ENCODE measurements at places on chromosomes 3 and 15.

DNA sequence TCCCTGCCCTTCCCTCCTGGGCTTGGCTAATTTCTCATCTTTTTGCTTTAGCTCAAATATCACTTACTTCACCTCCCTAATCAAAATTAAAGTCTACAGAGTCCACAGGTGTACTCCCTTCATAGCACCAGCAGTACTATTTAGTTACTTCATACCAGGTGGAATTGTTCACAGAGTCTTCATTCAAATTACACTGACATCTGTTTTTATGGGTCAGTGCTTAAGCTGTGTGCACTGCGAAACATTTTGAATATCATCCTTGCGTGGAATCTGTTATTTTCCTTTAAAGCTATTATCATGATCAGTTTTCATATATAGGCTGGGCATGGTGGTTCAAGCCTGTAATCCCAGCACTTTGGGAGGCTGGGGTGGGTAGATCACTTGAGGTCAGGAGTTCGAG is 2.7 kb upstream of the SERF2 start:
- no peak for DNase-seq
- H3K27me3 ChIP-seq, result no peaks in the 10 kb centered on the region
- no peak overlapping the region for H3K27ac ChIP-seq
- H3K4me3 ChIP-seq, result no peak overlapping the region
- peaks cover 23% of the 10 kb centered on the region for H3K36me3 ChIP-seq

DNA sequence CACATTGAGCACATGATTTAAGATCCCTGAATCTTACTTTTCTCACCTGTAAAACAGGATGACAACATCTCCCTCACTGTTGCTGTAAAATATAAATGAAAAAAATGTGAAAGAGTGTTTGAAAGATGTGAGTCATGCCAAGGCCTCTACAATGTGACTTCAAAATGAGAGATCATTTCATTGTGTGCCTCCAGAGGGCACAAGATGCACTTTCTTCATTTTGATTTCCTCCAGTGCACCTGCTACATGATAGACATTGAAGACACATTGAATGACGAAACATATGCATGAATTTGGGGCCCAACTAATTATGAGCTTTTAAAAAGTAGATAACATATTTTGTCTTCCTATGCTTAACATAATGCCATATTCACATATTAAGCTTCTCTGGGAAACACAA is 170.3 kb downstream of the MOBP start:
- H3K27ac ChIP-seq, result no peak overlapping the region
- H3K4me3 ChIP-seq, result no peak overlapping the region
- H3K27me3 ChIP-seq, result peaks cover 5% of the 10 kb centered on the region

DNA sequence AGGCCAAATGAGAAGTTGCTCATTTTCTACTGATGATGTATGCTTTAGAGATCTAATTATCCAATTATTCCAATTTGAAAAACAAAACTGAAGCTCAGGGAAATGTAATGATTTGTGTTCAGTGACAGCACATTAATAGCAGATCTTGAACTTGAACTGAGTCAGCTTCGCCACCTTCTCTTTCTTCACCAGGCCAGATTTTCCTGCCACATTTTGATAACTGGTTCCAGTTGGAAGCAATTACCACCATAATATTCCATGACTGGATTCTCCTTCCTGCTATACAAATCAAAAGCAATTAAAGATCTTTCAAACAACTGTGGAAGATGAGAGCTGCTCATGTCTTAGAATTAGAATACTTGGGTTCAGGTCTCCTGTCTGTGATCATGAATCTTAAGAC is 334.1 kb downstream of the RBMS3 start:
- no peaks in the 10 kb centered on the region for H3K27me3 ChIP-seq
- H3K27ac ChIP-seq, result no peak overlapping the region
- no peaks in the 10 kb centered on the region for H3K4me1 ChIP-seq
- no peaks in the 10 kb centered on the region for H3K36me3 ChIP-seq

DNA sequence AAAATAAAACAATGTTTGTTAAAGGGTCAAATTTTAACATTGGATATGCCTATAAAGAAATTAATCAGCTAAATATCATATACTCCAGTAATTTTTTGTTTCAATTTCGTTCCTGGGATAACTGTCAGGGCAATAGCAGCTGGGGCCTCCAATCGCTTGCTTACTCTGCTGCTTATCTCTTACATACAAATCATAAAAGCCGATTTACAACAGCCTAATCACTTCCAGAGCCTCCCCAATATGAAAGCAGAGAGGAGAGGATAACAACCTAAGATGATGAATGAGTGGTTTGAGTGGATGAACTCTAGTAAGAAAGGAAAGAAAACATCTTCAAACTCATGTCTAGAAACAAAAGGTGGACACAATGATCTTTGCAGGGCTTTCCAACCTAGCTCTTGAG is 80.7 kb upstream of the PSMD6 start:
- H3K4me3 ChIP-seq, result no peak overlapping the region
- no peaks in the 10 kb centered on the region for H3K4me1 ChIP-seq
- no peak for DNase-seq
- H3K27ac ChIP-seq, result no peak overlapping the region
- no peaks in the 10 kb centered on the region for H3K27me3 ChIP-seq

GRCh38 chr3:178170698-178171535 is 365.3 kb upstream of the KCNMB2 start:
- H3K27me3 ChIP-seq, result no peaks in the 10 kb centered on the region
- DNase-seq, result no peak
- no peaks in the 10 kb centered on the region for H3K4me1 ChIP-seq
- no peak overlapping the region for H3K27ac ChIP-seq
- no peak overlapping the region for H3K4me3 ChIP-seq
- no peaks in the 10 kb centered on the region for H3K36me3 ChIP-seq

DNA sequence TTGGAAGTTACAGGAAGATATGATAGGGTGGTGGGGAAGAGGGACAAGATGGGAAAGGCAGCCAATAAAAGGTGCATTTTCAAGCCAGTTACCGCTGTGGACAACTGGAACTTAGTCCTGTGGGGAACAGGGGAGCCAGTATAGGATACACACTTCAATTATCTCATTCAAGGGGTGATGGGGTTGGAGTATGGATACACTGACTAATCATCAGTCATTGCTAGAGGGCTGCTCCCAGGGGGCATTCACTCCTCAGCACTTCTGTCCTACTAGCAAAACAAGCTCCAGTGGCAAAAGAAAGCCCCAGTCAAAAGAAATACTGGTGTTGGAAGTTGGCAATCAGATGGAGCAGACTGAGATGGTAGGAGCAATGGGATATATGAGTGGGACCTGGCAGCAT is 183.4 kb upstream of the GADL1 start:
- H3K36me3 ChIP-seq, result no peaks in the 10 kb centered on the region
- no peaks in the 10 kb centered on the region for H3K27me3 ChIP-seq
- no peak overlapping the region for H3K4me3 ChIP-seq
- peaks cover 17% of the 10 kb centered on the region for H3K4me1 ChIP-seq
- no peak overlapping the region for H3K27ac ChIP-seq
- no peak for DNase-seq

- H3K36me3 ChIP-seq, result no peaks in the 10 kb centered on the region
- no peak overlapping the region for H3K27ac ChIP-seq
- peaks cover 10% of the 10 kb centered on the region for H3K27me3 ChIP-seq
Measured at GRCh38 chr15:93519599-93519998, 430.6 kb upstream of the RGMA start.
